ENCODE measurements at places on chromosomes 3 and 15. TPM values are rescaled to one million over a fixed set of nuclear protein-coding genes. Genes with fewer than 3 reads are reported as not detected.

ILDR1 gene
- total RNA-seq: not detected

CKMT1A gene
- 5.6 TPM for total RNA-seq

DNA sequence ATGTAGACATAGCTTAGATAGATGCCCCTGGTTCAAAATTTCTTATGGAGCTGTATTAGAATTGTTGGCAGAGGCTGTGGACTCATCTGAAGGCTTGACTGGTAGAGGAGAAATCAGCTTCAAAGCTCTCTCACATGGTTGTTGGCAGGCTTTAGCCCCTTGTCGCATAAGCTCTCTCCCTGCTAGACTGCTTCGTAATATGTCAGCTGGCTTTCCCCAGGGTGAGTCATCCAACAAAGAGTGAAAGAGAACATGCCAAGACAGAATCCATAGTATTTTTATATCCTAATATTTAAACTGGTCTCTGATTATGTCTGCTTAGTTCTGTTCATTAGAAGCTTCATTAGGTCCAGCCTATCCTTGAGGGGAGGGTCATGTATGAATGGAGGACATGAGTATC is 427.4 kb upstream of the NAALADL2 start:
- no peak for DNase-seq

OXSR1 gene
- 54.9 TPM for total RNA-seq

CFAP100 gene
- total RNA-seq: 2.0 TPM

- DNase-seq: no peak
Observed at GRCh38 chr3:58884453-58884852, 165.4 kb downstream of the CFAP20DC start.

LDHAL6B gene
- not detected for total RNA-seq

DNA sequence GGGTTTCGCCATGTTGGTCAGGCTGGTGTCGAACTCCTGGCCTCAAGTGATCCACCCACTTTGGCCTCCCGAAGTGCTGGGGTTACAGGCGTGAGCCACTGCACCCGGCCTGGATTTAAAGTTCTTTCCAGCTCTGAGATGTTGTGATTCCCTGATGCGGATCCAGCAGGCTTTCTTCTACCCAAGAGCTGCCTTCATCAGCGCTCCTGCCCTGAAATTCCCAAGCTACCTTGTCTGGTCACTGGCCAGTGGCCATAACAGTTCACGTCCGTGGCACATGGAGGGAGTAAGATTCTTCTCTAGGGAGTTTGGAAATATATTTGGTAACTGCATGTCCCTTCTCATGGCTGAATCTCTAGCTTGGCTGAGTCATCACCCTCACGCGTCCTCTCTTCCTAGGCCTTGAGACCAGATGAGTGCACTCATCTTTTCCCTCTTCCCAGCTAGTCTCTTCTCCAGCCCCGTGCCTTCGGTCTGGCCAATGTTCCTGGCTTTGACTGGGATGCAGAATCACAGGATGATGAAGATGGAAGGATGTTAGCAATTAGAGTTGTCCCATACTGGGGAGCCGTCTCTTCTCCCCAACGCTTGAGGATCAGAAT is 29.8 kb upstream of the APOD start:
- DNase-seq: no peak

DNA sequence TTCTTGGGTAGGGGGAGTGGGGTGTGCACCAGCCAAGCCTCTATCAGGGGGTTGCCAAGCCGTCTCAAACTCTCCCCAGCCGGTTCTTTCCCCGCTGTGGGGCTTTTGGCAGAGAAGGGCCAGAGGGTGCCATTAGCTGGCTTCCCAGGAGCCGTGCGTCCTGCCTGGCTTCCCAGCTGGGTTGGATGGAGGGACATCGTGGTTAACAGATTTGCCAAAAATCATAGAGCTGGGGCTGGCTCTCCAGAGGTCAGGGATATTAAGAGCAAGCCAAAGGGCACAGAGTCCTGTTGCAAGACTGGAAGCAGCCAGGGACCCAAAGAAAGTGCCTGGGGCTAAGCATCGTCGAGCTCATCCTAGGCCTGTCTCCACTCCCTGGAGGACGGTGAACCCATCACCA is 104.6 kb upstream of the HES1 start:
- DNase-seq: no peak

DNA sequence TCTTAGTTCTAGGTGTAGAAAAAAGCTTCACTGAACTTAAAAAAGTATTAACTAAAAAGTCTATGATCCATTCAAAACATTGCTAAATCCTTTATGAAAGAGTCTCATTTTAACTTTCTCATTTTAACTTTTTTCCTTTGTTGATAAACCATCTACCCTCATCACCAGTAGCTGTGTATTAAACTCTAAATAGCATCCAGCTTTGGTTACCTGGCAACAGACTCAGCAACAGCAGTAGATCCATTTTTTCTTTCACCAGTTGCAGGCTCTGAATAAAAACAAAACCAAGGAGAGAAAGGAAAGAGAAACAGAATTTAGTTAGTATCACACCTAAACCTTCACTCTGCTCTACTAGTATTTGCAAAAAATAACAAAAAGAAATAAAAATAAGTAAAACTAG is 51.6 kb downstream of the TP53BP1 start:
- DNase-seq: no peak

B4GALT4 gene
- total RNA-seq: 11.5 TPM

DNA sequence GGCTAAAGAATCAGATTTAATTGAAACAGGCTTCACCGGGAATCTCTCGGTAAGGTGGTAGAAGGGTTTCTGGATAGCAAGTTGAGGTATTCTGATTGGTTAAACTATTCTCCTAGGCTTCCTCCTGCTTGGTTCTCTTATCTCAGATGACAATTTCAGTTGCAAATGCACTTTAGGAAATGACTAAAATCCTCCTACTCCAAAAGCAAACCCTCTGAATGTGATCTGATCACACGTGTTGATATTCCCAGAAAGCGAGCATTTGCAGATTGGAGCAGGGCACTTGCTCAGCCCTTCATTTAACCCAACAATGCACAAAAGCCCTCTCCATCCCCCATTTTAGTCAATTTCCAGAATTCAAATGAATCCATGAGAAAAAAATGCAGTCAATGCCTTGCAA is 55.6 kb upstream of the ICE2 start:
- DNase-seq: no peak

MYO5A gene
- total RNA-seq: 155 TPM

PATL2 gene
- 0.78 TPM for total RNA-seq

DNA sequence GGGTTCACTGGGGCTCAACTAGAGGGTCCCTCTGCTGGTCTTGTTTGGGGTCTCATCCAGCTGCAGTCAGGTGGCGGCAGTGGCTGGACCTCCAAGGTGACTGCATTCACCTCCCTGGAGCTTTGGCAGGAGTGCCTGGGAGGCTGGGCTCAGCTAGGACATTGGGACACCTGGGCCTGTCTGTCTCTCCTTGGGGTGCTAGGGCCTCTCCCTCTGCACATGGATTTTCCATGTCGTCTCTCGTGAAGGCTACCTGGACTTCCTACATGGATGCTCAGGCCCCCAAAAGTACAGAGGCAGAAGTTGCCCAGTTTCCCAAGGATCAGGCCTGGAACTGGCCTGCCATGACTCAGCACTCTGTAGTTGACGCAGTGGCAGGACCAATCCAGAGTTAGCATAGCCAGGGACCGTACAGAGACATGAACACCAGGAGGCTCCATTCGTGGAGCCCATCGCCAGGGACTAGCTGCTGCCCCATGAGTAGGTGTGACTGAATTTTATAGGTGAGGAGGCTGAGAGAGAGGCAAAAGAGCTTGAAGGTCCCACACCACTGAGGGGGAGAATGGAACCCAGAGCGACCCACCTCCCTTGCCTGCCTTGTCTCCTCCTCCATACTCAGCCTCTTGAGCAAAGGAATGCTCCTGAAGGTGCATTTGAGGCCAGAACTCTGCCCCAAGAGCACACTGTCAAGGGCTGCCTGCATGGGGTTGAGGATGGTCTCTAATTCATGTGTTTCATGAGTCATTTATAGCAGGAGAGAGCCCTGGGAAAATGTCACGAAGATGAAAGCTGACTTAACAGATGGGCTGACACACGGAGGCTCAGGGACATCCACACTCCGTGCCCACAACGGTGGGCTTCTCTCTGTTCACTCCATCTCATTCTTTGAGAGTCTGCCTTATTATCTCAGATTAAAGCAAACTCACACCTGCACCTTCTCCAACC is 13.0 kb upstream of the ALDH1A3 start:
- DNase-seq: no peak

DNA sequence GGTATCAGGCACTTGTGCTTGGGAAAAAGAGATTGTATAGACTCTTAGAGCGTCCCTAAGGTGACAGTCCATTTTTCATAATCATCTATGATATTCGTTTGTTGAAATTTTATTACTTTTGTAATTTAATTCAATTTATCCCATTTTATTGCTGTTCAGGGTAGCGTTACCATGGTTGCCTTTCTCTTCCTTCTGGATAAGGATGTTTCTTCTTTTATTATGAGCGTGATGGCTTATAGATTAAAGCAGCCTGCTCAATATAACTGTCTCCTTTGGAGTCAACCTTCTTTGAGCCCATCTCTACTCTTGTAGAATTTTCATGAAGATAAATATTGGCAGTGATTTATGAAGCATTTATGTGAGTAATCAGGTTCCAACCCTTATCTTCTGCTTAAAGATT is 182.0 kb downstream of the LRTM1 start:
- DNase-seq: no peak

GRCh38 chr15:79090487-79091203 is at the start of gene RASGRF1:
RASGRF1 (minus strand) TSS chr15:79090780; CDS start chr15:79090498, 282 bp downstream.
- peak; percentile 81 for DNase-seq

DNA sequence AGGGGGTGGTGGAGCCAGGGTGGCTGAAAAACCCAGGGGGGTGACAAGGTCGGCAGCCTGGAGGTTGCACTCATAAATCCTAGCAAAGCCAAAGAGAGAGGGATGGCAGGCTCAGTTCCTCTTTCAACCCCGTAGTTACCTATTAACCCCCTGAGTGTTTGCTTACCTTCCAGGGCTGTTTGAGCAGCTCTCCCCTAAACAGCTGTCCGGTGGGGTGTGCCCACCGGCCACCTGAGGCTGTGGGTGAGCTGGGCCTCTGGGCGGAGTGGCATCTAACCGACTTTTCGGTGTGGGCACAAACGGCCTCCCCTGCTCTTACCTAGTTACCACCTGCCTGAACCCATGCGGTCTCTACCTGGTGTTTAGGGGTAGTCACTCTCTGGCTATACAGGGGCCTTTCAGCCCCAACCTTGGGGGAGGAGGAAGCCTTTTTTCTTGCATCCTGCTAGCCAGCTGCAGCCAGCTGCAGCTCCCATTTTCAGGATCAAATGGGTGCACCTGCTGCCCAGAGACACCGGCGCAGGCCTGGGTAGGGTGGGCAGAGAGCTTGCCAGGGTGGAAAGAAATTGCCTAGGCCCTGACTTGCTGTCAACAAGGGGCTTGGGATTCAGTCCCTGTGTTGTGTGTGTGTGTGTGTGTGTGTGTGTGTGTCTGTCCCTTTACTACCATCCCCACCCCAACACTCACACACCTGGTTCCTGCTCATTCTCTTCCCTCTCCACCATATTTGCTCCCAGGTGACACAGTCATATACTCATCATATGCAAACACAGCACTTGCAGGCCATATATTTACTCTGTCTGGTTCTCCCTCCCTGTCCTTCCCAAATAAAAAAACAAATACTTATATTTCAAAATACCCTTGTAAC is 3.7 kb downstream of the DLL4 start:
- DNase-seq: no peak

DNA sequence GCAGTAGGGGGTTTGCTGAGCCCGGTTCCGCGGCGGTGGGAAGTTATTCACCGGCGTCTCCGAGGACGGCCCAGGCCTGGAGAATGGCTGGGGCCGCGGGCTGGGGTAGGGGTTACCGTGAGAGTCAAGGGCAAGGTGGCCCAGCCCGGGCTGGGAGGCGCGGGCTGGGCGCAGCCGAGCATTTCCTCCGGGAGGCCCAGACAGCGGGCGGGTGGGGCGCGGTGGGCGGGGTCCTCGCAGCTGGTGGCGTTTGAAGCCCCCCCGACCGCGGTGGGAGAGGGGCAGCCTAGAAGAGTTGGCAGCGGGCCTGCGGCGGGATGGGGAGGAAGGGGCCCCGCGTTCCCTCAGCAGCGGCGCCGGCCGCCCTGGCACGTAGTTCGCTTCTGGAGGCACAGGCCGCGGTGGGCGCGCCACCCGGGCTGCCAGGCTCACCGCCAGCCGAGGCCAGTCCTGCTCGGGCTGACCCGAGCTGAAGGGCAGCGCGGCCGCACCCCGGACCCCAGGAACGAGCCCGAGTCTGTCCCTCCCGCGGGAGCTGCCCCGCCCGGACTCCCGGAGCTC is 960 bp upstream of the KLF13 start:
- no peak for DNase-seq

DNA sequence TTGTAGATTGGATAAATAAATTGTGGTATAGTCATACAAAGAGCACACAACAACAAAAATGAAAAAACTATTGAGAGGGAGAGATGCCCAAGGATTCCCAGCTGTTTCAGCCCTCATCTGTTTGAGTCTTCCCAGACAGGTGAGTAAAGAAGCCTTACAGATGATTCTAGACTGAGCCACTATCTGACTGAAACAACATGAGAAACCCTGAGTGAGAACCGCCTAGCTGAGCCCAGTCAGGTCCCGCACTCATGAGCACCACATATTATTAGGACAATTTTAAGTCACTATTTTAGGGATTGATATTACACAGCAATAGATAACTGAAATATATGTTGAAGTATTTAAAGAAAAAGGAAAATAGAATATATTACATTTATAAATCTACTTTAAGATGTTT is 19.0 kb downstream of the POPDC2 start:
- no peak for DNase-seq

Data from occipital lobe (tissue), 3 donors.